ENCODE measurements at places on chromosomes 6 and 20.

GRCh38 chr6:138240476-138241245 is 22.4 kb upstream of the PBOV1 start:
- DNase-seq = no peak

DNA sequence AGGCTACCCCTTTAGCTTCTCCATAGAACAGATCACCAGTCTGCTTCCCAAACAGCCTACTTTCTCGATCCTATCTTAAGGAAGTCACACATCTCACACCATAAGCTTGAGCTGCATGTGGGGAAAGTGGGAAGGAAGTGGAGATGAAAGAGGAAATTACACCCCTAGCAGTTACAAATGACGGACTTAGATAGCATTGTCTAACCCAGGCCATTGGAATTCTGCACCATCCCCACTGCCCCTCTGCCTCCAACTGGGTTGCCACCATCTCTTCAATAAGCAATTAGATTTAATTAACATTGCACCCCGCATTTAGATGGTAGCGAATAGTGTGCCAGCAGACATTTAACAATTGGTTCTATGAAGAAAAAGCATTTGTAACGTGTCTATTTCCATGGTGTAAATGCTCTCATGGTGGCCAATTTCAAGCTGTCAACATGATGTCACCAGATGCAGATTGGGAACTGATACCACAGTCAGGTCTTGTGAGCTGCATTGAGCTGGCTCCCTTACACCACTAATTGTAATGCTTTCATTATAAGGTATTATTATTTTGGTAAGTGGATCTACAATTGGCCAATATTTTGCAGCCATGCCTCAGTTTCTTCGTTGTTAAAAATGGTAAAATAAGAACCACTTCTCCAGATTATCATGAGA is 124.7 kb downstream of the CD24 start:
- DNase-seq = no peak

GRCh38 chr6:101462576-101462975 is 69.1 kb downstream of the GRIK2 start:
- DNase-seq = no peak

DNA sequence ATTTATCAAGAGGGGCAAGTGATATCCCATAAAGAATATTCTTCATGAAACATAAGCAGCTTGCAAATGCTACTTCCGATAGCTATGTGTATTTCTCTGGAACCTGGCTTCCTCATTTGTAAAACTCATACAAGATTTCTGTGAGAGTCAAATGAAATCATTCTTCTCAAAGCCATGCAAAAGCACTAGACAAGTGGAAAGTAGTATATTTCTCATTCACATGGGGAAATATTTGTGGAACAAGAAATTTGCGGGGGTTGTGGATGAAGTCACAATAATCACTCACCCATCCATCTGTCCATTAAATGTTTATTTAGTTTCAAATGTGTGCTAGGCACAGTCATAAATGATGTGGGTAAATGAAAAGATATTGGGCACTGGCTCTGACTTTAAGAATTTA is 150.5 kb downstream of the IPCEF1 start:
- DNase-seq = no peak

DNA sequence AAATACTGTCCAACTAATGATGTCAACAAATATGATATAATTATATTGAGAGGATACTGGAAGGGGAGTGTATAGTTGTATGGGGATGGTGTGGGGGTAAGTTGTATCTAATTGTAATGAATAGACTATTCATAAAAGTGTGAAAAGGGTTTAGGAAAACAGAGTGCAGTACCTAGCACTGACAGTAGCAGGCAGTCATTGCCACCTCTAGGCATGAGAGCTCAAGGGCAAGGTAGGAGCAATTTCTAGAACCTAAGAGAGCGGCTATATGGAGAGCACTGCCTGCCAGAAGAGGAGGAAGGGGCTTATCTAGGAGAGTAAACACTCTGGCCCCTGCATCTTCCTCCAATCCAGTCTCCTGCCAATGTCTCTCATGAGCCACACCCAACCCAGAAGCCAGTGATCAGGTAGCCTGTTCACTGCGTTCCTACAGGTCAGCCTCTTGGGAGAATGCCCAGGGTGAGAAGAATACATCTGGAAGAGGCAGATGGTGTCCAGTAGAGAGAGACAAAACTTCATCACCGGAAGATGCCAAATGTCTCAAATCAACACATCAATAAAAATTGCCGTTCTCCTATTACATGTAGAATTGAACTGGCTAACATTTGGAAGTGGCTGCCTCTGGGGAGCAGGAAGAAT is 200.0 kb downstream of the LY86 start:
- no peak for DNase-seq

DNA sequence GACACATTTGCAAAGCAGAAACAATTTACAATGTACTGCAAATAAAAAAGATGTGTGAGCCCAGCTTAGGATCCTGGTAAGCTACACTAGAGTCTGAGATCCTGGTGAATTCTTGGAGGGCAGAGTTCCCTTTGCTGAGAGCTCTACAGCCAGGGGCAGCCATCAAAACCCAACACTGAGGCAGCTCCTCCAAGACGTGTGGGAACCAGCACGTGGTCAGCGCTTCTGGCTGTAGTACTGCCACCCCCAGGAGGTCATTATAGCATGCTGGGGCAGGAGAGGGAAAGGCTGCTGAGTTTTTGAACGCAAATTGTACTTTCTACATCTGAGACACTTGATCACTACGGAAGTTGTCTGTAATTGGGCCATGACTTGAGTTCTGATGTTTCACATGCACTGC is 131.5 kb downstream of the INSM1 start:
- DNase-seq = no peak

- DNase-seq = no peak
Measured at GRCh38 chr6:82176616-82177015, 70.9 kb downstream of the IBTK start.

Data from mesothelial cell of epicardium (in vitro differentiated cells).